Stimulated activated naive CD8-positive, alpha-beta T cell treated with anti-CD3 and anti-CD28 coated beads, Interleukin-15, amount 100 ng/mL, for 72 hours (primary cell): ENCODE measurements at places on chromosomes 4 and X.

DNA sequence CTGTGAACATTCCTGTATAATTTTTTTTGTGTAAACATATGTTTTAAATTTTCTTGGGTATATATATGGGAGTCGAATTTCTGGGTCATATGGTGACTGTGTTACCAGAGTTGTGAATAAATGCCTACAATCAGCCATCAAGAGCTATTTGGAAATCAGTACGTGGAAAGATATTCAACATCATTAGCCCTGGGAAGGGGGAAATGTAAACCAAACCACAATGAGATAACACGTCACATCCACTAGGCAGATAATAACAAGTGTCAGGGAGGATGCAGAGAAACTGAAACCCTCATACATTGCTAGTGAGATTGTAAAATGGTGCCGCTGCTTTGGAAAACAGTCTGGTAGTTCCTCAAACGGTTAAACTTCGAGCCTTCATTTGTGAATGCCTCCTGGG lies 43.9 kb downstream of the LUZP4 start:
- no peak for DNase-seq

DNA sequence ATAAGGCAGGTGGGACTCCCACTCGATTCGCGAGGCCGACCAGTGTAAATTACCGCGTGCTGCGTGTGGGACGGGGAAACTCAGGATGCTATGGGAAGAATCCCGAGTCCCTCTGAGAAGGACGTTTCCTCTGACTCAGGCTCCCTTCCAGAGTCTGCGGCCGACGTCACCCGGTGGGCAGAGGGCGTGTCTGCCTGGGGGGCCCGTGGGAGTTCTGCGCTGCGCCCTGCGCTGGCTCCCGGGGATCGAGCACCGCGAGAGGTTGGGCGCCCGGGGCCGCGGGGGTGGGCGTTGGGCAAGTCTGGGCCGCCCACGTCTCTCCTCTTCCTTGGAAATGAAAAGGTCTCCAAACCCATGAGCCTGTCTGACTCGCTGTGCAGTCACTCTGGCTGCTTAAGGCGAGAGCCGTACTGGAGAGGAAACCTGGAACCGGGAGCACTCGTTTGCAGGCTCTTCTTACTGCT lies 568 bp downstream of the NIPAL1 start:
- no peak for DNase-seq

GRCh38 chr4:6633091-6633906 lies 7.2 kb upstream of the MRFAP1 start:
- no peak for DNase-seq

DNA sequence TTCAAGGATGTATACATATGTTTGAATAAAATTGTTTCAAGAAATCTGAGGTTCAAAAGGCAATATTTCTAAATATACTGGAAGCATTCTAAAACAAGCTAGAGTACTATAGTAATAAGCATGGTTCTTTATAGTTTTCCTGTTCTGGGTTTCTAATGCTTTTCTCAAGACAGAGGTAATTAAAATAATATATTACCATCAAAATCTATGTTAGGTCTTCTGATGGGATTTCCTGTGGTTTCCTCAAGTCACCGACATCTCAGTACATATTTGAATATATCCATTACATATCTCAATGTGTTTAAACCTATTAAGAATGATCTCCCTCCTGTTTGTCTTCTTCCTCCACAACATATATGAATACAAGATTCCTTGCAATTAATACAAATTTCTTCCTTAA lies 25.6 kb downstream of the ARSJ start:
- no peak for DNase-seq

DNA sequence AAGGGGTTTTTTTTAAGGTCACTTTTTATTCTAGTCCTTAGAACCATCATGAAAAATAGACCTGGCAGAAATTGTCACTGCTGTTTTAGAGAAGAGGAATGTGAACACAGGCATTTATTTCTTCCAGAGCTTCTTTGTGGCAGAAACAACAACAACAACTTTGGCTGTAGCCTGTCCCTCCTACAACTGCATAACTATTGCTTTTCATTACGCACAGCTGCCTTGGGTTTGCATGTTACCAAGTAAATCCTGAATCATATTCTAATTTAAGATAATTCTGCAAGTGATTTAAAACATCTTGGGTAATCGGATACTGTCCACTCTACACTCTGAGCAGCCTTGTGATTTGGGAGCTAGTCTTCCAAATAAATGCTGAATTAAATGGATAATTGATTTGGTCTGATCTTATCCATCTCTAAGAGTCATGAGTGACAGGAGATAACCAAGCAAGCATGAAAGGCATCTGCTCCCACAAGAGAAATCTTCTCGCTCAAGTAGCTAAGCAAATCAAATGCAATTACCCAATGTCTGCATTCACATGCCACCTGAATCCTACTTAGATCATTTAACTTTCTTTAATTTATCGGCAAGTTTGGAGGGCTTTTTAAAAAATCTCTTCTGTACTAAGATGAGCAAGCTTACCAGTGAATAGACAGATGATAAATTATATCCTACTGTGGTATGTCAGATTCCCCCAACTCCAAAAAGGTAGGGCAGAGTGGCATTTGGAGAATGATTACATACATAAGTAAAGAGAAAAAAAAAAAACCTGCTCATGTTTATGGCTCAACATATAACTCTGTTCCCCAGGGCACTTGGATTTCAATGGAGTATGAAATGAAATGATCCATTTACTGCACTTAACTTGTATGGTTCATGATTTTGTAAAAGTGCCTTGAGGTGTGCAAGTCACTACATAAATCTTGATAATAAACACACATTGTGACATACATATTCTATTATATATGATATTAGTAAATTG lies 73.6 kb downstream of the EGF start:
- no peak for DNase-seq

DNA sequence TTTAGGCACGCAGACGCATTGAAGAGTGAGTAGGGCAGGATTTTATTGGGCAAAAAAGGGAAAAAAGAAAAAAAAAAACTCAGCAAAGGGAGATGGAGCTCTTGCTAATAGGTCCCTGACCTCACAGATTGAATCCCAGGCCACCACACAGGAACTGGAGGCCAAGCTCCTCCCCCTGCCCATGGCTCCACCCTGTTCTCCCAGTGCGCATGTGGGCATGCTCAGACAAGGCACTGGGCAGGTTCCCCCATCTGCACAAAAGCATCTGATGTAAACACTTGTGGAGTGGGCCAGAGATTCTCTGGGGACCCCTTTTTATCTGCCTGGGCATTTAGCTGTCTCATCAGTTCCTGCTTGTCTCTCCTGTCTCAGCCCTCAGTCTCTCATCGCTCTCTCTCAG lies 9.5 kb downstream of the FRMD7 start:
- DNase-seq = no peak

- DNase-seq = no peak
Observed at GRCh38 chr4:98481167-98481566, 177.2 kb downstream of the TSPAN5 start.

- no peak for DNase-seq
Observed at GRCh38 chrX:109859651-109860050, 126.6 kb upstream of the ACSL4 start.

- no peak for DNase-seq
Observed at GRCh38 chrX:141278306-141278705, 36.0 kb upstream of the SPANXC start.

DNA sequence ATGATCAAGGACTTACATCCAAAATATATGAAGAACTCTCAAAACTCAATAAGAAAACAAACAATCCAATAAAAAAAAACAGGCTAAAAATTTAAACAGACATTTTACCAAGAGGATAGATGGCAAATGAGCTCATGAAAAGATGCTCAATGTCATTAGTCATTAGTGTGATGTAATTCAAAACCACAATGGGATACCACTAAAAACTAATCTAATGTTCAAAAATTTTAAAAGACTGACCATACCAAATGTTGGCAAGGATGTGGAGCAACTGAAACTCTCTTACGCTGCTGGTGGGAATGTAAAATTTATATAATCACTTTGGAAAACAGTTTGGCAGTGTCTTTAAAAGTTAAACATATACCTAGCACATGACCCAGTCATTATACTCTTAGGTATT lies 43.7 kb downstream of the RPS6KA6 start:
- no peak for DNase-seq

GRCh38 chrX:71292669-71293365 lies 8.7 kb upstream of the ITGB1BP2 start:
- DNase-seq = no peak
